ENCODE measurements at places on chromosomes 7 and 10. TPM values are rescaled to one million over a fixed set of nuclear protein-coding genes. Genes with fewer than 3 reads are reported as not detected.

NUTM2E gene
- not detected for total RNA-seq

SPAG6 gene
- total RNA-seq = not detected

GRCh38 chr7:158830211-158830723 lies 958 bp upstream of the ESYT2 start:
- DNase-seq = no peak

GRCh38 chr7:51278797-51279196 lies 37.8 kb downstream of the COBL start:
- DNase-seq = no peak

SPDYE6 gene
- total RNA-seq = not detected

TWIST1 gene
- total RNA-seq = 1.6 TPM

ASB4 gene
- total RNA-seq = 7.0 TPM

RSPH10B gene
- not detected for total RNA-seq

NME8 gene
- total RNA-seq = not detected

DNA sequence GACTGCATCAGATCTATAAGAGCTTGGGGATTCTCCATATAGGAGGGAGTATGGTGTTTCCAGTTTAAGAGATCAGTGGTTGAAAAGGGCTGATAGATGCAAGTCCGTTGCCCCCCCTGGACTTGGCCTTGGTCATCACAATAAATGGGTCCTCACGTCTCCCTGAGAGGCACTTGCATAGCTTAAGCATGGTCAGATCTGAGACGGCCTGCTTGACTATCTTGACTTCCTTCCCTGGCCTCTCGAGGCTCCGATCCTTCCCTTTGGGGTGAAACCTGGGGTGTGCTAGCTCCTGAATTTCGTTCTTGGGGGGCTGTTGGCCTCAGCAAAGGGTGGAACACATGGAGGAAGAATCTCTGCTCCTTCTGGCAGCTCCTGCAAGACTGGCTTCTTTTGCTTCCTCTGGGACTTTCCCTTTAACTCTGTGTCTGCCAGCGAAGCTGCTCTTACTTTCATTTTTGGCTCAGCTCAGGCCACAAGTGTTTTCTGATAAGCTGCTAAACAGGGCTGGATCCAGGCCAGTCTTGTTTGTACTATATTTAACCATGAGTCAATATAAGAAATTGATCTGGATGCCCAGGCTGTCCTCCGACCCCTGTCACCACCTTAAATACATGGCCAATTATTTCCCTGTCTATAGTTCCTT lies 11.2 kb upstream of the ZNF485 start:
- DNase-seq = no peak

- DNase-seq = no peak
Observed at GRCh38 chr10:8316284-8316683, 261.8 kb downstream of the GATA3 start.
